ENCODE measurements at places on chromosomes 7 and 10.

DNA sequence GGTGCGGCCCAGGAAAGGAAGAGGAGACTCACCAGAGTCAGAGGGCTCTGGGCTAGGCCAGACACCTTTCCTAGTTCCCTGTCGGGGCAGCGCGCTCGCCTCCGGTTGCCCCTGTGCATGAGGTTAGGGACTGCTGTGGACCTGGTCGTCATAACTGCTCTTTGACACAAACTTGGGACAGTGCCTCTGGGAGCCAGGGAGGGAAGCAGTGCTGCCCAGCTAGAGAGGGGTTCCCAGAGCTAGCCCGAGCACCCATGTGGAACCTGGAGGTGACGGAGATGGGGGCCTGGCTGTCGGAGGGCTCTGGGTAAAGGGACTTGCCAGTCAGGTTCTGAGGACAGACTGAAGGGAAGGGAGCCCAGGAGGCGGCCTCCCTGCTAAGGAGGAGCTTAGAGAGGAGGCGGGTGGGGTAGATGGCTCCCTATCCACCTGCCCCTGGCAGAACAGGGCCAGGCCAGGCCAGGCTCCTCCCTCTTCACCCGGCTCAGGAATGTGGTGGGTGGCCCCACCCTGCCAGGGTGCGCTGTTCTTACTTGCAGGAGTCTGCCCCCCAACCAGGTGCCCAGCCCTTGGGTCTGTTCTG lies 29.7 kb downstream of the AGAP3 start:
- DNase-seq = no peak

DNA sequence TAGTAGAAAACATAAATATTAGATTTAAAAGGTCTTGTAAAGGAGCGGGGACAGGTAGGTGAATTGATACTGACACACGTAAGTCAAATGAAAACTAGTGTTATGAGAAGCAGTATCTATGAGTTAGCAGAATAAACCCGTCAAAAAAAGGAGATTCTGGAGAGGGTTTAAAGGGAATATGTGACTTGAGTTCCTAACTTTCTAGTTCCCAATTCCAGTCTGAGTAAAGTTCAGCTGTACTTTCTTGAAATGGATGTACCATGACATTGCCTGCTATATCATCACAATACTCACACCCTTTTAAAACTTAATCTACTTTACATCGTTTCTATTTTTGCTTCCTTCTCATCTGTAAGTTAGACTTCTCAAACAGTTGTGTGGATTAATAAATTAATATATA lies 122.2 kb downstream of the NRBF2 start:
- no peak for DNase-seq

- DNase-seq = no peak
These were observed 33.6 kb upstream of the RAPGEF5 start for GRCh38 chr7:22390516-22390915.

DNA sequence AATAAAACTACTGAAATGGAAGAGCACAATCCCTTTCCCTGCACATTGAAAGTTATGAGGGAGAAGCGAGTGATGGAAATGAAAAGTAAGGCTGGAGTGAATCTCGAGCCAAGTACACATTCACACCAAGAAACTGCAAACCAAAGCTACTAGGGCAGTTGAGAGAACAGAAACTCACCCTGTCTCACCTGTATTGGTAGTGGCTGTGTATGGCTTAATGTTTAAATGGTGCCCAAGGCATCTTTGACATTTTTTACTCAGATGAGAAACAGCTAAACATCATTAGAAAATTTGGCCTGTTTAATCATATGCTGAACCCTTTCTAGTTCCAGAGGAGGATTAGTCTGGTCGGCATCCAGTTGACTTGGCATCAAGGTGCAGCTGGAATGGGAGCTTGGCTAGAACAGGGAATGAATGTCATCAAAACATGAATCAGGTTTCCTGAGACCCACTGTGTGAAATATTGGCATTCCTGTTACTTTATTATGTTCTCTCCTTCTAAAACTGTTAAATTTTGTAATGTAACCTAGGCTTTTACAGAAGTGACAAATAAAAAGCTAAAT lies 840.8 kb downstream of the GRM8 start:
- DNase-seq = no peak

DNA sequence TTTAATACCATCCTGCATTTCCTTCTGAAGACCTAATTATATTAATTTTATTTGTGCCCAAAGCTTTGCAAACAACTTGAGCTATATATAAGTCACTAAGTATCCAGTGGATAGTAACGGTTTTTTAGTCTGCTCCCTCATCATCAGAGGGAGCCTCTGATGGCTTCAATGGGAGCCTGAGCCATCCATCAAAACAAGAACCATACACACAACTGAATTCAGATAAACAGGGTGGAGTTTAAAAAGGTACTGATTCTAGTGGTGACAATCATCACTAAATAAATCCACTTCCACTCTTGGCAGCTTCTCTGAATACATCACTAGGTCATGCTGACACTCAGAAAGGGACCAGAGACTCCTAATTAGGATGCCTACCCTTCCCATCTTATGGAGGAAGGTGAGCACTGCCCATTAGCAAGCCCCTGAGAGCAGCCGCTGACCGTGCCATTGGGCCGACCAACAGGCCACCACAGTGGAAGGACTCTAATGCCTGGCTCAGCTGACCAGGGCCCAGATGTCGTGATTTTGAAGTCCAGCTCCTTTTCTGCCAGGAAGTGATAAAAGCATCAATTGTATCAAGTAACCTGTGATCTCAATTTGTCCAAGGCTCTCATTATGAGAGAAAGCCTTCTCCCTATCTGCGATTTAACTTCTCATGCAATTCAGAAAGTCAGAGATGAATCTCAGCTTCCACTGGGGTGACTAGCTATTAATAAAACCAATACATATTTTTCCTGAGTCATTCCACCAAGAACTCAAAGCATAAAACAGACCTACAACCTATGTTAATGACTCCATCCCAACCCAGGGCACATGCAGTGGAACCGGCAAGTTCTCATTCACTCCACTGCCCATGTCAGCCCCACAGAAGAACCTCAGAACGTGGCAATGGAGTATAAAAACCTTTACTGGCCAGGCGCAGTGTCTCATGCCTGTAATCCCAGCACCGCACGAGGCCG lies 13.1 kb downstream of the VOPP1 start:
- DNase-seq = no peak

DNA sequence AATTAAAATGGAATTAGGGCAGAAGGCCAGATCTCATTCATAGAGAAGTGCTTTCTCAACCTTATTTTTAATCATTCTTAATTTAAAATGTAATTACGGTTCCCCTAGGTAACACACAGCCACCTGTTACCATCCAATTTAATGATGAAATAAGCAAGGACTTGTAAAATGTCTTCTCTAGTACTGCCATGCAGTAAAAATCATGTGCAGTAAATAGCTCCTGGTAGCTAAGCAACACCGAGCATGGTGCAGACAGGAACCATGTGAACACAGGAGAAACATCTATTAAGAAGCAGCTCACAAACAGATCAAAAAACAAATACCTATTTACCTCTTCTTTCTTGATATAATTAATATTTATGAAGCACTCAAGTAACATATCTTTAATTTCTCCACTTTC lies 15.1 kb downstream of the NCAPG2 start:
- no peak for DNase-seq

DNA sequence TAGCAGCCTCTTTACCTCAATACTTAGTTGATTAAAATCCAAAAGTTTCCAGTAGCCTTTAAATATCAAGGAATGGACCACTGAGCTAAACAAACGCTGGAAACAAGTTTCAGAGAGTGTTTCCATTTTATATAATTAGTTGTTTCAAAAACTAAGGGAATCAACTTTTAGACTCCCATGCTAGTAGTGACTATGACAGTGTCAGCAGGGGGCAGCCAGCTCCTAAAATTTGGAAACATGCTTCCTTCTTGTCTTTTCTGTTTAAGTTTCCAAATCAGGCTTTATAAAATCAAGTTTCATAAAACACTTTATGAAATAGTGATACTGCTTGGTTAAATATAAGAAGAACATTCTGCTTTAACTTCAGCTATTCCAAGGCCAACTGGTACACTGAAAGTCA lies 138.2 kb upstream of the TMEM229A start:
- no peak for DNase-seq

GRCh38 chr10:123926401-123927264 lies 35.0 kb upstream of the CPXM2 start:
- DNase-seq = no peak

- DNase-seq = no peak
These were observed 153.2 kb upstream of the ADO start for GRCh38 chr10:62651341-62651740.

DNA sequence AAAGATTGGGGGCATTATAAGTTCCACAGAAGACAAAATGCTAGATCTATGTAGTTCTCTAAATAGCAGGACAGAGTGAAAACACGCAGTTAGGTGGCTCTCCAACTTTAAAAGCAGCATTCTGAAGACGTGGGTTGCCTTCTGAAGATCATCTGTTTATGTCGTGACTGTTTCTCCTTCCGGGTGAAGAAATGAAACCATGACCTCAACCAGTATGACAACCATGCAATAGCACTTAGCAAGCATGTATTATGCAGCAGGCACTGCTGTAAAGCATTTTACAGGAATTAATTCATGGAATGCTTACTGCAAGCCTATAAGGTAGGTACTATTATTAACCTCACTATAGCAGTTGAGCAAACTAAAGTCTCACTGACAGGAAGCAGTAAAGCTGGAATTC lies 125.2 kb downstream of the SLC25A13 start:
- no peak for DNase-seq

DNA sequence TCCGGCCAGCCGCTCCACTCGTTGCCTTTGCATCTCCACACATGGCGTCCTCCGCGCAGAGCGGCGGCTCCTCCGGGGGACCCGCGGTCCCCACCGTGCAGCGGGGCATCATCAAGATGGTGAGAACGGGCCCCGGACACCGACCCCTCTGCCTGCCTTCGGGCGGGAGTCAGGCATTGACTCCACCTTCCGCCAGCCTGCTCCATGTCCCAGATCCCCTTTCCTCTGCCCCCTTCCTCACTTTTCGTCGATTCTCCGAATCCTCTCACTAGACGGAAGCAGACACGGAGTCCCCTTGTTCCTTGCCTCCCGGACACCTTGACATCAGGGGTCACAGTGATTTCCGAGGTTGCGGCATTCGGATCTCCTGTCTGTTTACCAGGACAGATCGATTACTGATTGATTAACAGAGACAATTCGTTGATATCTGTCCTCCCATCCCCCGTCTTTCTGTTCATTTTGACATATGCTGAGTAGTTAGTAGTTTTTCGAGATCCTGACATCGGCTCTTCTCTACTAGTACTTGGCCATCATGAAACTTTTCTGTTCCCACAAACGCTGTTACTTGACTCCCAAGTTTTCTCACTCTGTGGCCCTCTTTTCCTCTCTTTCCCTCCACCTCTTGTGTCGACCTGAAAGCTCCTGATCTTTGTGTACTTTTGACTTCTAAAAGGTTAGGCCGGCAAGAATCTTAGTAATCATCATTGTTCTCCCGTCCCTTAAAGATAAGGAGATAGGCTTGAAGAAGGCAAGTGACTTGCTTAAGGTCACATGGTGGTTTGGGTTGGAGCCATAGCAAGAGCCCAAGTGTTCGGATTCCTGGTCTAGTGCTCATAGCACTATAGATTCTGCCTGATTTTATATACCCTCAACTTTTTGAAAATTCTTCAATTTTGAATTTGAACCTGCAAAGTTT lies 597 bp downstream of the SND1 start:
- no peak for DNase-seq

- no peak for DNase-seq
These were observed 116.0 kb downstream of the CDCA7L start for GRCh38 chr7:21829731-21830130.

DNA sequence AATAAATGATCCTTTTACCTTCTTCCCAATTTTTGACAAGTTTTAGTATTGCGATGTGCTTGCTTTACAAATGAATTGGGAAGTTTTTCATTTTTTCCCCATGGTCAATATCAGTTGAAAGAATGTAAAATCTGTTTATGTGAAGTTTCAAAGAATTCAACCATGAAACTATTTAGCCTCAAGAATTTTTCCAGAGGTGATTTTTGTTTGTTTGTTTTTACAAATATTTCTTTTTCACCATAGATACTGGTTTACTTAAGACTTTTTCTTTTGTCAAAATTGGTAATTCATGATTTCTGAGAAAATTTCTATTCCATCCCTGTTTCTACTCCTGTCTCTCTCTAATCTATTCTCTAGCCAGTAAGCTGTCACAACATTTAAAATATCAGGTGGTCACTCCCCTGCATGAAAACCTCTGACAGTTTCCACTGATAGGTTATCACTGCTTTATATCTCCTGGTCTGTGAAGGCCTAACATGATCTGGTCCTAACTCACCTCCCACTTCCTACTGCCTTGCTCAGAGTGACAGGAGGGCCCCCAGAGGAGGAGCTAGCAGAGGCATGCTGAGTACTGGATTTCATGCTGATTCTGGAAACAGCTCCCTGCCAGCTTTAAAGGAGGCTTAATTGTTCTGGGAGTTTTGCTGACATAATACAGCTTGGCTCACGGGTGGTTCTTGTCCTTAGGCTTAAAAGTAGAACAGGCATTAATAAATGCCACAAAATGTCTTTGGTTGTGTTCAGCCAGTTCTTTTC lies 7.6 kb upstream of the ARMS2 start:
- DNase-seq = no peak

- DNase-seq = no peak
These were observed 18.8 kb upstream of the GARS1 start for GRCh38 chr7:30575910-30576309.

DNA sequence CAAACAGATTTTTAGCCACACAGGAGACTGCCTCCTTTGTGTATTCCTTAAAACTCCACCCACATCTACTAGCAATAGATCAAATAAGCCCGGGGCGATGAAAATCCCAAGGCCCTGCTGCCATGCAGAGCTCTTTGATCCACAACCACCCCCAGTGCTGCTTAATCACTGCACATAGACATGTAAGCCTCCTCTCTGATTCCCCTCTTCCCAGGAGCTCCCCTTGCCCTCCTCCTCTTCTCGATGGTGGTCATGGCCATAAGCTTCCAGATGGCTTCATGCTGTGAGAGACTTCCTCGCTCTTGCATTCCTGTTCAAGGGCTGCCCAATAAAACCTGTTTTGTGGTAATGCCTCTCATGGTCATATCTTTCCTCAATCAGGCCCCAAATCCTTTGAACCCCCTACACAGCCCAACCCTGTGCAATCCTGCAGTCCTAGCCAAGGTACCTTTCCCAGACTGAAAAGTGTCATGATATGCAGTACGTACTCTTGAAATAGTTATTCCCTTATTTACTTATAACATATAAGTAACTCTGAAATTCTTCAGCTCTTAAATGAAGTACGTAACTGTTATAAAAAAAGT lies 158.5 kb downstream of the CACNA2D1 start:
- DNase-seq = no peak

DNA sequence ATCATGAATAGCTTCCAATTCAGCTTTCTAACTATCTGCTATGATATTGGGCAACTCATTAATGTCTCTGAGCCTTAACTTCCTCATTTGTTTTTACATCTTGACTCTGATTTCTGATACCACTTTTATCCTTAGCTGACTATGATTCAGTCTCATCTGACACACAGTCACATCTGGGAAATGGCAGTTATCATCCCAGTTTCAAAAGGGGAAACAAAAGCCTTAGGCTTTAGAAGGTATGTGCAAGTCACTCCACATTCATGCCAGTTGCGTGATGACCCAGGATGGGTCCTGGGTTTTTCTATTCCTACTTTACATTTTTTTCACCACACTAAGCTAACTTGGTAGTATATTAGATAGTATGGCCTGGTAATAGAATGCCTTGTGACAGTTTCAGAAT lies 12.7 kb downstream of the SCIN start:
- DNase-seq = no peak

GRCh38 chr10:110762109-110762848 lies 109.4 kb upstream of the PDCD4 start:
- DNase-seq = no peak
